ENCODE measurements at places on chromosomes 5 and 9.

DNA sequence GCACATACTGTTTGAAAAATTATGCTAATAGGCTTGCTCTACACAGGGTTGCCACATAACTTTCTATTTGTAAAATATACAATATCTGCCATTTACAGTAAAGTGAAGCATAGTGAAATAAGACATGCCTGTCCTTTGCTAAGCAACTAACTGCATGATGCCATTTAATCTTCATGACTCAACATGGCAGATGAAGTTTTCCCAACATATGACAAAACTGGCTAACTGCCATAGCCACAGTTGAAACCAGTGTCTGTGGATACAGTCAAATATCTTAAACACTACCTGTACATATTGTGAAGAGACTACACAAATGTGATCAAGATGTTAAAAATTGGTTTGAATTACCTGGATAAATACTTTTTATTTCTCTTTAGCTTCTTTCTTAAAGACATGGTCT lies 3.1 kb upstream of the DMAC1 start:
- DNase-seq, result peak; percentile 2

DNA sequence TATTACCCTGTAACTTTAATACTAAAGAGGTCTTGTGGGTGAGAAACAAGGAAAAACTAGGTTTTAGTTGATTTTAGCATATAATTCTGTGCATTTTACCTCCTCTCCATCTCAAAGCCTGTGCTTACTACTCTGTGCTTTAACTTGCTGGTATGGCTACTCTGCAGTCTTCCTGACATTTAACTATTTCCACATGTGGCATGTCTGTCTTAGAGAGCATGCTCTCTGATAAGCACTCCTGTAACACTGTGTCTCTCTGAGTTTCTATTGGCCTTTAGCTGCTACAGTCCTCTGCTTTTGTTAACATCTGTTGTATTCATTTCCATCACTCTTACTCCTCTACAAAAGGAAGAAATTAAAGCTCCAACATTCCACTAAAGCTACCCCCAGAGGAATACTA lies 418.3 kb downstream of the RAB3C start:
- no peak for DNase-seq

- DNase-seq, result no peak
Measured at GRCh38 chr9:42388146-42388690, 204.8 kb downstream of the SPATA31A6 start.

GRCh38 chr9:72213906-72214305 lies 64.7 kb downstream of the GDA start:
- DNase-seq, result no peak

DNA sequence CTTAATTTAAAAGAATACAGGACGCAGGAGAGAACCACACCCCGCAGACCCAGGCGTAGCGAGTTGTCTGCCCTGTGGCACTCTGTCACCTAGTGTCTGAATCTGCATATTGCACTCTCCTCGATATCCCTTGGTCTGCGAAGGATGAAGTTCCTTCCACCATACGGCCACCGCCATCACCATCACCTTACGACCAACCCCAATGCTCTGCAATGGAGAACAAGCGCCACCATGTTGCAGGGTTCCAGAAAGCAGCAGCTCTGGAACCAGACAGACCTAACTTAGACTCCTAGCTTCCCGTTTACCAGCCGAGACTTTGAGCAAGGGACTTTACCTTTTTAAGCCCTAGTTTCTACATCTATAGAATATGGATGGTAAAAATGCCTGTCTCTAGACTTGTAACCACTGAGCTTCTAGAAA lies 77.4 kb upstream of the DMRT1 start:
- DNase-seq, result peak; percentile 78

GRCh38 chr9:136137321-136138265 lies 18.9 kb upstream of the TMEM250 start:
- DNase-seq, result no peak

DNA sequence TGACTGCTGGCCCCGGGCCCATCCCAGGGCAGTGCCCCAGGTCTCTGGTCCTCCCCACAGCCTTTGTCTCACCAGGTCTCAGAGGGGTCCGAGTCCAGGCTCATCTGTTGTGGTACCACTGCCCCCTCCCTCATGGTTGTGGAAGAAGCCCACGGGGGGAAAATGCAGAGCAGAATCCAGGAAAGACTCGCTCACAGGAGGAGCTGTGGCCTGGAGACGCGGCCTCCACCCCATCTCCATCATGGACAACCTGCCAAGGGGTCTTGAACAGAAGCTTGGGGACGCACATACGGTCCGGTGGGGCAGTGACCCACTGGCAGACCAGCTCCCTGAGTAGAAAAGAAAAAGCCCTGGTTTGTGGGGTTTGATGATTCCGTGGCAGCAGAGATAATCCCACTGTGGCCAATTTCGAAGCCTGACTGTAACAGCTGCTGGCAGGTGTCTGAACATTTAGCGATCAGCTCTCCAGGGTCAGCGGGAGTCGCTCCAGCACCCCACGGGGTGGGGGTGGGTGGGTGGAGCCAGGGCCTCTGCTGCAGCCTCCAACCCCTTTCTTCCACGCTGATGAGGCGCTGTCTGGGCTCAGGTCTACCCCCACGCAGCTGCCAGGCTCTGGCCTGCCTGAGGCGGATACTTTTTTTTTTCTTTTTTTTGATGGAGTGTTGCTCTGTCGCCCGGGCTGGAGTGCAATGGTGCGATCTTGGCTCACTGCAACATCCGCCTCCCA lies 1.9 kb upstream of the GRIN1 start:
- no peak for DNase-seq

- DNase-seq, result no peak
Measured at GRCh38 chr9:118992813-118993794, 376.1 kb downstream of the BRINP1 start.

DNA sequence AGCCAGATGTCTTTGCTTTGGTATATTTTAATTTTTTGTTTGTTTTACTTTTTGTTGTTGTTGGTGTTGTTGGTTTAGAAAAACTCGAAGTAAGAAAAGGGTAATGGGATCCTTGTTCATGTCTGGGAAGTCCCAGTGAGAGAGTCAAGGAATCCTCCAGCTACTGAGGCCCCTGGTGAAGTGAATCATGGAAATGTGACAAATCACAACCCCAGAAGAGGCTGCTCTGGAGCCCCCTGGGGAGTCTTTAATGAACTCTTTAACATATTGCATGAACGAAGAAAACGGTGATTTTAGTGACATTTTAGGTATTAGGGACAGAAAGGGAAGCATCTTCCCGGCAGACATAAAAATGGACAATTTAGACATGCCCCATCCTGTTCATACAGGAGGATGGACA lies 41.3 kb downstream of the TMEM174 start:
- DNase-seq, result no peak

DNA sequence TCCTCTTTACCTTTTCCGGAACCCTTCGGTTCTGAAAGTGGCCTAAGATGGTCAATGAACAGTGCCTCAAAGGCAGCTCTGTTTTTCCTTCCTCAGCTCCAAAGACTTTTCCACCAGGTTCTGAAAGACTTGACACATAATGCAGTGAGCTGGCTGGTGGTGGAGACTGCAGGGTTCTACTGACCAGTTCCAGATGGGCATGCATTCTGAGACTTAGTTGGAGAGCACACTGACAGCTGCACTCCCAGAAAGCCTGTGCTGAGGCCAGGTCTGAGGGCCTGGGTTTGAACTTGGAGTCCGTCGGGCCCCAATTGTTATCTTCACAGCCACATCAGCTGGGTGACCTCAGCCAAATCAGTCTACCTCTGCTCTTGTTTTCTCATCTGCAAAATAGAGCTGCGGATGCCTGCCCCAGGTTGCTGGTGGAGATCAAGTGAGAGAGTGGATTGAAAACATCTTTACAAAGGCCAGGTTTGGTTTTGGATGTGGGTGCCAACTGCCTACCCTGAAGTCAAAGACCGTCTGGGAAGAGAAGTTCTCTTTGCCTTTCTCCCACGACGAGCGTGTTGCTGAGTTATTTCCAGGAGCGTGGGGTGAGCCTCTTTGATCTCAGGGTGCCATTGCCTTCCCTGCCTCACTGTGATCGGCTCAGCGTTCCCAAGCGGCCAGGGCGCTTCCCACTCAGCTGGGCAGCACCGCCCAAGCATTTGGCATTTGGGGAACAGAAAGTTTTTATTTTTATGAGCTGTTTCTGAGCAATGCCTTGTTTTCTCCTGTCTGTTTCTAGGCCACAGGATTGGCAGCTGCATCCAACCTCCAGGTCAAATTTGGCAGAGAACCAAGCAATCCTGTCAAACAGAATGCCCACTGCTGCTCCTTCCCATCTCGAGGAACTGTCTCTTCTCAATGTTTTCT lies 54.9 kb downstream of the RAD23B start:
- DNase-seq, result no peak

GRCh38 chr5:67290655-67291054 lies 94.1 kb upstream of the CD180 start:
- DNase-seq, result no peak

DNA sequence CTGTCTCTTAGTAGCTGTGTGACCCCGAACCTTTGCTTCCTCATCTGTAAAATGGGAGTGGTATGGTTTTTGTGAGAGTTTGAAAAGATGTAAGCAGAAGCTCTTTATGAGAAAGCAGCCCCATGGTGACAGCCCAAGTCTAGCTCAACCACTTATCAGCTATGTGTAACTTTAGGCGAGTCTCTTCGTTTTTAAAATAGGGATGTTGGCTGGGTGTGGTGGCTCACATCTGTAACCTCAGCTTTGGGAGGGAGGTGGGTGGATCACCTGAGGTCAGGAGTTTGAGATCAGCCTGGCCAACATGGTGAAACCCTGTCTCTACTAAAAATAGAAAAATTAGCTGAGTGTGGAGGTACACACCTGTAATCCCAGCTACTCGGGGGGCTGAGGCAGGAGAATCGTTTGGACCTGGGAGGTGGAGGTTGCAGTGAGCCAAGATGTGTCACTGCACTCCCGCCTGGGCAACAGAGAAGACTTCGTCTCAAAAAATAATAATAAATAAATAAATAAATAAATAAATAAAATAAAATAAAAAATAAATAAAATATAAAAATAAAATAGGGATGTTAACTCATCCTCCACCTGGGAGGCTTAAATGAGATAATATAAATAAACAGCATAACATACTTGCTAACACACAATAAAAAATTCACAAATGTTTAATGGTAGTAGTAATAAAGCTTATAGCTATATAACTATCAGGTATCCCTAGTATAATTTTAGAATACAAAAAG lies 71.7 kb downstream of the APBA1 start:
- no peak for DNase-seq

DNA sequence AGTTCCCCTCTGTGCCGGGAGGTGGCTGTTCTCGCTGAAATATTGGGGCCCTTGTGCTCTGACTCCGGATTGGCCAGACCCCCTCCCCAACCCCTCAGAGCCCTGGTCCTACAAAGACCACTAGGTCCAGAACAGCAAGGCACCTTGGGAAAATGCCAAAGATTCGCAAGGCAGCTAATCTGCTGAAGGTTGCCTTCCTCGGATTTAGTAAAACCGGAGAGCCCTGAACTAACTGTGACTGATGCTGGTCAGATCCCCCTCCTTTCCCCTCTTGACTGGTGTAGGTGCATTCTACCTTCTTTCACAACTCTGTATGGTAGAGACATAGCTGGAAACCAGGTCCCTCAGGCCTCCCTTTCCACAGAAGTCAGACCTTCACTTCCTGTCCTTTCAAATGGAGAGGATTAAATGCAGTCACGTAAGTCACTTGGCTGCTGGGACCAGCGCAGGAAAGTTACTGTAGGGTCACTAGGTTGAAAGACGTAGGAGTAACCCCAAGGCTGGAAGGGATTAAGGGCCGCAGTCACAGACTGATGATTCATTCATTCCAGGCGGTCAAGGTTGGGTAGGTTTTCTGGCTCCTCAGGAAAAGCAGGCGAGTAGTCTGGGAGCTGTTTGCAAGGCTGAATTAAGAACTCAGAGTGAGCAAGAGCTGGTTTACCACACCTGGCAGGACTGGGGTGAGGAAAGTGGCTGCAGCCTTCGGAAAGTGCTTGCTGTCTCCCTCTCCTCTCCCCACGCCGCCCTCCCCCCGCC lies 5.3 kb downstream of the BARX1 start:
- DNase-seq, result no peak

GRCh38 chr5:32584646-32585045 lies 711 bp upstream of the SUB1 start:
- DNase-seq, result no peak

DNA sequence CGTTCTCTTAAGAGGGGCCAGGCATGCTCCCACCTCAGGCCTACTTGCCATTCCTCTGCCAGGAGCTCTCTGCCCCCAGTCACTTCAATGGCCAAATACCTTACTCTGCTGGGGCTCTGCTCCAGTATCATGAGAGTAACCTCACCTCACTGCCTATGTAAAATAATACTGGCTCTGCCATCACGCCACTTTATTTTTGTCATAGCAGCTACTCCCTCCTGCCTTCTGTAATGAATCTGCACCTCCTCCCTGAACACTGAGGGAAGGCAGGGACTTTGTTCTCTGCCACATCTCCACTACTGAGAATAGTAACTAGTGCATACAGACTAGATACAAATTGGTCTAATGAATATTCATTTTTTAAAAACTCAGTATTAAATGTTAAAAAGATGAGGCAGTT lies 33.8 kb downstream of the MACROH2A1 start:
- DNase-seq, result no peak

DNA sequence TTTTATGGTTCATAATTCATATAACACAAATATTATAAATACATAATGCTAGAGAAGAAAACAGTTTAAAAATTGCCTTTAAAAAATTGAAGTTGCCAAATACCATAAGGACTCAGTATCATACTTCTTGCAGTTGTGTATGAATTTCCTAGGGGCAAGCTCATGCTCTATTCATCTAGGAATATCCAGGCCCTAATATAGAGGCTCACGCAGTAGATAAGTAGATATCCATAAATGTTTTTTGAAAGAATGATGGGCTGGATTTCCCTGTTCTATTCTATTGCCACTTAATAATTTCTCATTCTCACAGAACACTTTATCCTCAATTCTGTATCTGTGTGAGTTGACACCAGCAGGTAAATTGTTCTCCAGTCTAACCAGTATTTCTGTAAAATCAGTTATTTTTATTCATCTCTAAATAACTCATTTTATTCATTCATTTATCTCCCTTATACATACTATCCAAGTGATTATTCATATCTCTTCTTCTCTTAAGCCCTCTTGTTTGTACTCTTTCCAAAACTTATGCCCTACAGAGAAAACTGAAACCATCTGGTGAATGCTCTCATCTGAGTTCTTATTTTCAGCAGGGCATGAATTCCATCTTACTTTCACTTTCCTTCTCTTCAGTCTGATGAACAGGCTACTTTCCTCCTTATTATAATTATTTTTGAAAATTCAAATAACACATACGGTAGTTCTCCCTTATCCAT lies 97.1 kb downstream of the SLC44A1 start:
- DNase-seq, result no peak

- DNase-seq, result peak; percentile 65
Measured at GRCh38 chr9:112569186-112569585, 82.6 kb downstream of the KIAA1958 start.

DNA sequence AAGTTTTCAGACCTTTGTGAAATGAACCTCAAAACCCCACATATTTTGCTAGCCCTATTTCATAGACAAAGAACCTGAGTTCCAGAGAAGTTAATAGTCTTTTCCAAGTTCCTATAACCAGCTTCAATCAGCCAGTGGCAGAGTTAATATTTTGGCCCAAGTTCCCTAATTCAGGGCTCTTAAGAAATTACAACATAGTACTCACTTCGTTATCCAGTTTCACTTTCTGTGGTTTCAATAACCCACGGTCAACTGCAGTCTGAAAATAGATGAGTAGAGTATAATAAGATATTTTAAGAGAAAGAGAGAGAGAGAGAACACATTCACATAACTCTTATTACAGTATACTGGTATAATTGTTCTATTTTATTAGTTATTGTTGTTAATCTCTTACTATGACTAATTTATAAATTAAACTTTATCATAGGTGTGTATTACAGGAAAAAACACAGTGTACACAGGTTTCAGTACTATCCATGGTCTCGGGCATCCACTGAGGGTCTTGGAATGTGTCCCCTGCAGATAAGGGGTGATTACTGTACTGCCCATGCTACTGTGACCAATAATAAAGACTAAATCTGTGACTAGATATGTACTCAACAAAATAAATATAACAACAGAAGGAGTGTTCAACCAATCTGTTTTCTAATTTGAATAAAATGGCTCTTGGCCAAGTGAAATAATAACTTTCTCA lies 9.3 kb upstream of the MYOT start:
- DNase-seq, result peak; percentile 54
